Heart right ventricle (tissue), 16 donors: ENCODE measurements at places on chromosomes 5 and 9. TPM values are rescaled to one million over a fixed set of nuclear protein-coding genes. Genes with fewer than 3 reads are reported as not detected.

GRCh38 chr5:107293541-107294210 is 377.1 kb downstream of the EFNA5 start:
- no peak for DNase-seq

DNA sequence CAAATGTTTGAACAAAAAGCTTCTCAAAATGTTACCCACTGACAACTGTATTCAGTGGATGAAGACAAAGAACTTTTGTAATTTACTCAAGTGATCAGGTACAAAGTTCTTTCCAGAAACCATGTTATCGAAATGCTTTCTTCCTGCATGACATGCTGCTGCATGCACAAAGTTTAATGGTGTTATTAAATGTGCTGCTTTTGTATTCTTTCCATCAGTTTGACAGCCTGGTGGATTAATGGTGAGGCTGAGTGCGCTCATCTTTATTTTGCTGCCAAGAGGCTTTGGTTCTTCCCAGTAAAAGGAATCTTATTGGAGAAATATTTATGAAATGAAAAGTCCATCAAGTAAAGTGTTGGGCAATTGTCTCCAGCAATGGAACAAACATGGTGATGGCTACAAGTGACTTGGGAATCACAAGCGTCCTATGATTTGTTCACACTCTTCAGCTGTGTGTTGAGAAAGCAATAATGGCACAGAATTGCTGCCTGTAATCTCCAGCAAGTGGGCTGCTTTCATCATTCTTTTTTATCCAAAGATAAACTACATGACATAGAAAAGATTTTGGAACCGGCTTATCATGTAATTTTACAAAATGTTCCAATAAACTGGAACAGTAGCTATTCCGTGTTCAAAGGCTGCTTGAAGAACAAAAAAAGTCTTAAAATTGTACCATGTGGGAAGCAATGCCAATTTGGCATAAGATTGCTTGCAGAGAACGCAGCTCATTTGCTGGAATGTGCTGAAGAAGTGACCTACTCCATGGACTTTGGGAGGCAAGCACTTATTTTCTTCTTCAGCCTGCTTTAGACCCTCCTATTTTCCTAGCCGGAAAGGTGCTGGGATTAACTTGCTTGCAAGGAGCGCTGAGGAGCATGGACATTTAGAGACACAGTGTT is 153.1 kb downstream of the HSD17B3 start:
- no peak for DNase-seq

DNA sequence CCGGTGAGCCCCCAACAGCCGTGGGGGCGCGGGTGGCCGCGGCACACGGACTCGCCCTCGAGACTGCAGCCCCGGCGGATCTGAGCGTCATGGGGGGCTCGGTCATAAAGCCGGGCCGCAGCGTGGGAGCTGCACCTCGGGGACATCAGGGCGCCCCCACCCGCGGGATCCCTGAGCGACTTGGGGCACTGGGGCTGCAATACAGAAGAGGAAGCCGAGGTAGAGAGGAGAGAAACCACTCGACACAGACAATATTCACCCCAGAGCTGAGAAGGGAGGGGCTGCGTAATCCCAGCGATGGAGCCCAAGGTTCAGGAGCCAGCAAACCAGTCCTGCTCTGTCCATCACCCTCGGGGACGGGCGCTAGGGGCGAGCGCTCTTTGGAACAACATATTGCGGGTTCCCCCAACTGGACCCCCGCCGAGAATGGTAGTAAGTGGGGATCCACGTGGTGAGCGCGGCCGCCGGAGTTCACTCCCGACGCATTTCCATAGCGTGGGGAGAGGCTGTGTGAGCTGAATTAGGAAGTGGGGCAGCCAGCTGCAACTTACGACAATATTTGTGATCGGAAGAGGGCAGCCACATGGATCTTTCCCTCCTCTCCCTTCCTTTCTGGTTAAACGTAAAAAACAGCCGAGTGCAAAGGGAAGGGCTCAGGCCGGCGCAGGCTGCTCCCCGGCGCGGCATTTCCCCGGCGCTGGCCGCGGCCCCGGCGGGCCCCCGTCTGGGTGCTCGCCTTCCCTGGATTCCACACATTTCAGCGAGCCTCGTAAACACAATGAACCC is 9.9 kb downstream of the PTCH1 start:
- peak; percentile 36 for DNase-seq

DNA sequence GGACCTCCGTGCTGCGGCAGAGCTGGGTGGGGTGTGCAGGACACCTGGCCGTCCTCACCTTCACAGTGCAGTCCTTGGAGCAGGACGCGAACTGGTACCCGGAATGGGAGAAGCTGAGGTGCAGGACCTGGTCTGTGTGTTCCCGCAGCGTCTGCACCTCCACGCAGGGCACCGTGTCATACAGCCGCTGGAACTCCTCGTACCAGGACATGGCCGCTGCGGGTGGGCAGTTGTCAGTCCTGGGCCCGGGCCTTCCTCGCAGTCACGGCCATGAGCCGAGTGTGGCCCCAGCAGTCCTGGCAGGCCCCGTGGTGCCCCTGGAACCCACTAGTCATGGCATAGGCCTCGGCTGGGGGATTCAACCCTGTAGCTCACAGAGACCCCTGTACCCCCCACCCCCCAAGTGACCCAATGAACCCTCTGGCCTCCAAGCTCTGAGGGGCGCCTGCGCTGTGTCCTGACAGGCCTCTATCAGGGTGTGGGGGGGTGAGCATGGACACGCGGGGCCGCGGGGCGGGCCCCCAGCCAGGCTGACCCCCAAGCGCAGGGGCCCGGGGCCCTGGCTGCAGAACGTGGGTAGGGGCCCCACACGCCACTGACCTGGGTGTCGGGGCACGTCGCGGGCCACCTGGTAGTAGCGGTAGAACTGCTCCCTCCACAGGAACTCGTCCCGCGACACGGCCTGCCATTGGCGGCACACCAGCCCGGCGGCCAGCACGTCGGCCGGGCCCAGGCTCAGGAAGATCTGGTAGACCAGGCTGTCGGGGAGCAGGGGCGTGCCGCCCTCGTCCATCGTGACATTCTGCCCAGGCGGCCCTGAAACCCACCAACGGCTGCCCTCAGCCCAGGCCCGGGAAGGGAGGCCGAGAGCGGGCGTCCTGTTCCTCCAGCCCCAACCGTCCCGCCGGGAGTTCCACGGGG is 987 bp downstream of the FBXW5 start:
- no peak for DNase-seq

GRCh38 chr9:115653171-115653606 is 500.4 kb upstream of the PAPPA start:
- no peak for DNase-seq

- no peak for DNase-seq
Observed at GRCh38 chr5:179131321-179131835, 71.2 kb downstream of the ZNF354C start.

- DNase-seq = no peak
Observed at GRCh38 chr9:73093740-73094379, 57.8 kb upstream of the ANXA1 start.

DNA sequence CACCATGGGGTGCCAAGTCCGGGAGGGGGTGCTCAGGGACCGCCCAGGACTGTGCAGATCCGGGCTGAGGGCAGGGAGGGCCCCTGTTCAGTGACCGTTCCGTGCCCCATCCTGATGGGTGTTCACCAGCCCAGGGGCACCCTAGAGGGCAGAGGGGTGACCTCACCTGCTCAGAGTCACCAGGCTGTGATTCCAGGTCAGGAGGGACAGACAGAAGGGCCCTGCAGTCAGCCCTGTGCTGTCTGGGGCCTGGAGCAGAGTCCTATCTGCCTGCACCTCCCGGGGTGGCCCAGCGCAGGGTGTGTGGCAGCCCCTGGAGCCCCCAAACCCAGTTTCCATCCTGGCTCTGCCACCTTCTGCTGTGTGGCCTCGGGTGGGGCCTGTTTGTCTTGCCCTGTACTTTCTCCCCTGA is 241.9 kb downstream of the PBX3 start:
- no peak for DNase-seq

DNA sequence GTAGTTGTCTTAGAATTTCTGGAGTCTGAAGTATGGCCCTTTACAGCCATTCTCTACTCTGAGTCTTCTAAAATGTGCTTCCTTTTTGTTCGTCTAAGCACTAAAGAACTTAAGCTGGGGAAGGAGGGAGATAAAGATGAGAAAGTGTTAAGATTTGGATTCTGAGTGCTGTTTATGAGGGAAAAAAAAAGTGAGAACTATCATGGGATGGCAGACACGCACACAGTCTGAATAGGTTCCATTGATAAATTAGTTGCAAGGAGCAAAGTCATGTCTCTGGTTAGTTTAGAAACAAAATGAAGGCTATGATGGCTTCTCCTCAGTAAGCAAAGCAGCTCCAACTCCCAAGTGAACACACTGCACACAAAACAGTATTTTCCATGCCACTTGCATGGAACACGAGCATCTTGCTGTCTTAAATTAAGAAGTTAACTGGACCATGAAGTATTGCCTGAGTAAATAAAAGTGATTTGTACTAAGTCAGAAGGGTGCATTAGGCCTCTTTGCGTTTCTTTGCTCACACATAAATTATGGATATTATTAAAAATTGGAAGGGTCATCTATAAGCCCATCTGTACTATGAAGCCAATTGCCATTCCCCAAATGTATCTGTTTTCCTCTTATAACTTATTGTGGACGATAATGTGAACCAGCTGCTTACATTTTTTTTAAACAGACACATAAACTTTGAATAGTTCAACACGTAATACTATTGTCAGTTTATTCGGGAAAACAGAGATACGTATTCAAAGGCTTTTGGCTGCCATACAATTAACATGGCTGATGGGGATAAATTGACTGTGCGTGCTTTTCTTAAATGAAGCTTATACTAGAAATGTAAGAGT is 199.3 kb downstream of the SGCD start:
- DNase-seq = no peak

DNA sequence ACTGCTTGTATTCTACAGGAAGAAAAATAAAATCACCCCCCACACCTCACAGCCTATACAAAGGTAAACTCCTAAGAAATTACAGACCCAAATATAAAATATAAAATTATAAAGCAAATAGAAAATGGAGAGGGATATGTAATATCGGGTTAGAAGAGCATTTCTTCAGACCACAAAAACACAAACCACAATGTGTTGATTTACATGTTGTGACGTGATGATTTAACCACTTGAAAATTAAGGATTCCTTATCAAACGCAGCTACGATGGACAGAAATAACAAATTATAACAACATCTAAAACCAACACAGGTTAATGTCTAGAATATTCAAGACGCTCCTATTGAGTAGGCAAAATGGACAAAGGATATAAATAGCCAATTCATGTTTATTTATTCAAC is 26.3 kb downstream of the SSBP2 start:
- no peak for DNase-seq

DNA sequence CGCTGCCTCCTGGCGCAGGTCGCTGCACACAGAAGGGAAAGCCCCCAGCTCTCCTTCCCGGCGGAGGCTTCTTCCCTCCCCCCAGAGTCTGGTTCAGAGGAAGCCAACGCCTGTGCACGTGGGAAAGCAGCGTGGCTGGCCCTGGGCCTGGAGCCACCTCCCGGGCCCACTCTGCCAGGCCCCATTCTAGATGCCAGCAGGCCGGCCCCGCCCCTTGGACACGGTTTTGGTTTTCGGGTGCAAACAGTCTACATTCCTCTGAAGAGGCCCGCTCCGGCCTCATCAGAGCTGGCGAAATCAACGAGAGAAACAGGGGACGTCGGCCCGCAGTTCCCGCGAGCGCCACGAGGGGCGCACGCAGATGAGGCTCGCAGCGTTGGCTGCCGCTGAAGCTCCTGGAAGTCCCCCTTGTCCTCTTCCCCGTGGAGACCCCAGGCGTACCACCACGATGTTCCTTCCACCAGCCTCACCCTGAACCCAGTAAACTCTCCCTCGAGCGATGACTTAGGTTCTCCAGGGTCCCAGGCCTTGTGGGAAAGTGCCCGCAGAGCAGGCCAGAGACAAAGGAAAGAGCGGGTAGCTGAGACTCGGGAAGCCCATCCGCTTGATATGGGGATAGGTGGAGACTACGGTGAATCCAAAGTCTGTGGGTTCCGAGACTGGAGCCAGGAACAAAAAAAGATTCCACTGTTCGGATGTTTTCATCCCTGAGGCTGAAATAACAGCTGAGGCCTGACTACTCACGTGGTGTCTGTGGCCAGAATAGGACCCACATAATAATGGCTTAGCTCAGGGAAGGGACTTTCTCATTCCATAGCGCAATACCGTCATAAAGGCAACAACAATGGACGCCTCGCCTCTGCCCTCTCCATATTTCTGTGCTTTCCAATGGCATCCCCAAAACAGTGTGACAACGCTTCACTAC is 64.2 kb downstream of the KLF4 start:
- peak; percentile 78 for DNase-seq

DNA sequence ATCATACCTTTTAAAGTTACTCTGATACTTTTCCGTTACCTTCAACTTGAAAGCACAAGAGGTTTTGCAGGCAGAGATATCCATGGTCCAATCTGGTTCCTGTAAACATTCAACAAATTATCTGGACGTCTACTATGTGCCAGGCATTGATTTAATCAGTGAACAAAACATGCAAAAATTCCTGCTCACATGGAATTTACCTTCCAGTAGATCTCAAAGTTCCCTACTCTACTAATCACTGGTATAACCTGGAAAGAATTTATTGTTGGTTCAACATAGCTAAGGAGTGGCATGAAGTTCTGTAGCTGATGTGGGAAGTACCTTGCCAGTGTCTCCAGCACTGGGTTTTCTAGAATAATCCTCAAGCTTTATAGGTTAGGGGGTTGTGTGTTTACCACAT is 9.8 kb downstream of the OCLN start:
- no peak for DNase-seq

The ADAMTS12 gene
- 1.1 TPM for total RNA-seq

The ECM2 gene
- total RNA-seq = 10.6 TPM

The MACIR gene
- total RNA-seq = 4.1 TPM

- DNase-seq = no peak
Observed at GRCh38 chr9:122307925-122308324, 43.2 kb downstream of the MRRF start.

GRCh38 chr9:134635351-134636148 is 6.1 kb upstream of the COL5A1 start:
- no peak for DNase-seq

DNA sequence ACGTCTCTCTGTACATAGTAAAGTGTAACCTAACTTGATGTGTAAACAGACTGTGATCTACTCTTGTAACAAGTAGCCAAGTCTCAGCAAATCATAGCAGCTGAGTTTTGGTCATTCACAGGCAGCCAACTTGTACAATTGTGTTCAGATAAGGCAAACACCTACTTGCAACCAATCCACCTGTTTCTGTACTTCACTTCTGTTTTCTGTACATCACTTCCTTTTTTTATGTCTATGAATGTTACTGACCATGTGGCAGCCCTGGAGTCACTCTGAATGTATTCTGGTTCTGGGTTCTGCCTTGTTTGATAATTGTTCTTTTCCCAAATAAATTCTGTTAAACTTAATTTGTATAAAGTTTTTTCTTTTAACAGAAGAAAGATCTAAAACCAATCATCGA is 26.0 kb downstream of the RLN2 start:
- DNase-seq = no peak

GRCh38 chr9:104941597-104941996 is 13.6 kb upstream of the ABCA1 start:
- no peak for DNase-seq
